ENCODE measurements at places on chromosomes 6 and 20.

DNA sequence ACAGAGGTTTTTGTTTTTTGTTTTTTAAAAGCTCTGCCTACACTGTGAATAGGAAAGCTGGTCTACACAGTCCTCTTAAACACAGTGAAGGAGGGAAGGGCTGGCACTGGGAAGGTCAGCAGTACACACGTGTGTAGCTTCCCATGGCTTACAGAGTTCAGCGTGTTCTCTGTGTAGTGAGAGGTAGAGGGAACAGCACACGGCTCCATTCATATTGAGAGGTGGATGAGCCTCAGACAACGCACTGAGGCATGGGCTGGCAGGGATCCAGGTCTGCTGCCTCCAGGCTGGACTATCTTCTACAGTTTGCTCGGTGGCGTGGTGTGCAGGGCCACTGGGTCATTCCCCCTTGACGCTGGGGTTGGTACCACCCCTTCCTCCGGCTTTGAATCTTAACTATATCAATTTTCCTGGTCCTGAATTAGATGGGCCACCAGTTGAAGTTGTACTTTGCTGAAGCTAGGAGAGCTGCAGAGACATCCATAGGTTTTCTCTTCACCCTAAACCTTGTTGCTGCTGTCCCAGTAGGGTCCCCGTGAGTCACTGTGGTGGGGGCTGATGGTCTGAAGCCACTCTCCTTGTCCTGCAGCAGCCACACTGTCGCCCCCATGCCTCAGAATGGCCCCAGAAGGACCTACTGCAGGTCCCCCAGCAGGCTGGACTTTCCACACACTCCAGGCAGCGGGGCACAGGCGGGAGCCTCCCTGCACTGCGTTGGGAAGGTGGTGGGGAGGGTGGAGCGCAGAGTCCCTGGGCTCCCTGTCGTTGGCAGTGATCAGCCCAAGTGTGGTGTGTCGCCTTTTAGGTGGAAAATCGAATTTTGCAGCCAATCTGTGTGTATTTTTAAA is 2.0 kb downstream of the ARFGAP1 start:
- no peak for DNase-seq

DNA sequence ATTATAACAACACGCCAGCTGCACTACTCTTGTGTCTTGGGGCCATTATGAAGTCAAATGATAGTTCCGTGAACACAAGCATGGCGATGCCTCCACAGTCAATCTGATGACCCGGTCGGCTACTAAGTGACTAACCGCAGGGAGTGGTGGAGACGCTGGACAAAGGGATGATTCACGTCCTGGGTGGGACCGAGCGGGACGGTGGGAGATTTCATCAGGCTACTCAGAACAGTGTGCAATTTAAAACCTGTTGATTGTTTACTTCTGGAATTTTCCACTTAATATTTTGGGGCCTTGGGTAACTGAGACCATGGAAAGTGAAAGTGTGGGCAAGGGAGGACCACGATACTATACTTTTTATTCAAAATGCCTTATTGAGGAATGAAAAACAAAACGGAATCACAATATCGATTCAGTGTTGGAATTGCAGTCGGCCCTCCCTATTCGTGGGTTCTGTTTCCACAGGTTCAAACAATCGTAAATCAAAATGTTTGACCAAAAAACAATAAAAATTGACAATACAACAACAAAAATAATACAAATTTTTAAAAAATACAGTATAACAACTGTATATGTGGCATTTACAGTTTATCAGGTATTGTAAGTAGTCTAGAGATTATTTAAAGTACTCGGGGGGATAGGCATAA is 66.5 kb downstream of the MYLK4 start:
- DNase-seq = peak; percentile 21

DNA sequence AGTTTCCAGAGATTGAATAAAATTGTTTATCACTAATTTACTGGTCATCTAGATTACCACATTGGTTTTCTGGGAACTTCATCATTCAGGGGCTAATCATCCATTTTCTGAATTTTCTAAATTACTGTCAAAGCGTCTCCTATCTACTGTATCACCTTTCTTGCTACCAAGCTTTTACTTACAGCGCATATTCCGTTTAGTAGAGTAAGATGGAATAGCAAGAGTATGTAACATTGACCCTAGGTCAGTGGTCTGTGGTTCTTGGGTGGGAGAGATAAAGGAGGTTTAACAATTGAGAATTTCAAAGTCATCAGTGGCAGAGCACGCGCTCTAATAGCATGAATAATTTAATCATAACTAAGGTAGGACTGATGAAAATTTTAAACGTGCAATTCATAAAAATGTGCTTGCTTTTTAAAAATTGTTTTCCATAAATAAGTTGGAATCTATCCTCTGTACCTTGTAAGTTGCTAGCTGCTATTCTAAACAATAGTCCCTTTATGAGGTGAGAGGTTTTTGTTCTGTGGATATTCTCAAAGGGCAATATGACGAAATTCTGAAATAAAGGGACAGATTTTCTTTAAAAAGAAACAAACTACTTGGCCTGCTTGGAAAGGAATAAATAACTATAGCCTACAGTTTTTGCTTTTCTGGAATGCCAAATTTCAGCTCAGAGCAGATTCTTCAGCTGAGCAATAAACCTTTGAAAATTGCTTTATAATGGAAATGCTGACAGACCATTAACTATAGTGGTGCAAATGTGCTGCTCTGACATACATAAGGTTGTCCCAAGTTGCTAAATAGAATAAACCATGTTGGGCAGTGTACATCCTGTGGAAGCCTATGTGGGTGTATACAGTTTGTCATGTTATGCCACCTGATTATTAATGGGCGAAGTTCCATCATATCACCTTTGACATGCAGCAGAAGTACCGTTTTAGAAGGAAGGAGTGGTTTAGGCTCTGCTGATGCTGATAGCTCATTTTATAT is 84.1 kb downstream of the ZFAND3 start:
- no peak for DNase-seq

DNA sequence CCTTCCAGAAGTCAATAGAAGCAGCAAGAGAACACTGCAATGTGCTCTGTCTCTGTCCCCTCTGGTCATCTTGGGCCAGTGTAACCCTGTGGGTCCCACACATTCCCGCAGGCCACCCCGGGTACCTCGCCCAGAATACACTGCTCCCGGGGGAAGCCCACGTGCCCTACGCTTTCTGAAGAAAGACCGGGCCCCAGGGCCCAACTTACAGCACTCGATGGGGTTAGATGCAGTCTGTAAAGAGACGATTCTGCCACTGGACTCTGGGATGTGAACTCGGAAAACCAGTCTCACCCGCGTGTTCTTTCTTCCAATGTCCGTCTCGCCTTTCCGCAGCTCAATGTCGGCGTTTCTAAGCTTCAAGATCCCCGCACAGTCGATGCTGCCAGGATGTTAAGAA is 68.7 kb downstream of the NFATC2 start:
- DNase-seq = no peak

DNA sequence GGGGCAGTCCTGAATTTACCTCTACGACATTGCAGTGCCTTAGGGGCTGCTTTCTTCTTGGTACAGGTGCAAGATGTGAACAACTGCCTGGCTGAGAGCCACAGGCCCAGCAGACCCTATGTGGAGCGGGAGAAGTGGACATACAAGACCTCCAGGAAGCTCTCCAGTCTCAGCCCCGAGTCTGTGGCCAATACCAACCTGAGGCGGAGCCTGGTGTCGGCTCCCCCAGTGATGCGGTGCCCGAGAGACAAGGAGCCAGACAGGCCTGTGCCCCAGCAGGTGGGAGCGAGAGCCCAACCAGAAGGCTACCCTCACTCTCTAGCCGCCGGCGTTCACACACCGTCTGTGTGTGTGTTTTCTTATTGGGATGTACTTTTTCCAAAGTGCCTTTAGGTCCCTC is 59.6 kb downstream of the EFCAB8 start:
- no peak for DNase-seq

- peak; percentile 42 for DNase-seq
Measured at GRCh38 chr6:32086661-32087573, 22.2 kb downstream of the TNXB start.

DNA sequence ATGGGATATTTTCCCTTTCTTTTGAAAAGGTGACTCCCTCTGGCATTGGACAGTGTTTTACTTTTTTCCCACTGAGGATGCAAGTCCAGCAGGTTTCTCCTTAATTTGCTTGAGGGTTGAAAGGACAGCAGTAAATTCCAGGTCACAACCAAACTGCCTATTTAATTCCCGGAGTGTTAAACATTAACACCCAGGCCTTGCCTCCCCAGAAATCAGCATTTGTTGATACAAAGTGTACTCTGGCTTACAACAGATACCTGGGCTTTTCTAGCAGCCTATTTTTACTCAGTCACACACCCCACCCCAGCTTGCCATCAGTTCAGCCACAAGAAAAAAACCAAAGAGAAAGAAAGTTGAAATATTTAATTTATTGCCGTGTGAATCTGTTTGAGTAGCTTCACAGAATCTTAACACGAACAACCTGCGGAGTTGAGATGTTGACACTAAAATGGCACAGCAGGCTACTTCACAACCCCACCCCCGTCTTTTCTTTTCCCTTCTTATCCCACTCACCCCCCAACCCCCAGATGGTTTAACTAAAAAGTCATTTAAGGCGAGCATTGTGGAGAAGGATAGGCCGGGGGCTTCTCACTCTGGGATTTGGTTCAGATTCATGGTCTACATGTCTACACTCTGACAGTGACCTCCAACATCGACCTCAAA is 45.7 kb downstream of the MYLIP start:
- DNase-seq = no peak

All from COLO829 (cell line).